ENCODE measurements at places on chromosomes 6 and 20.

GRCh38 chr6:140050101-140050995 lies 675.9 kb upstream of the CITED2 start:
- no peak for DNase-seq

DNA sequence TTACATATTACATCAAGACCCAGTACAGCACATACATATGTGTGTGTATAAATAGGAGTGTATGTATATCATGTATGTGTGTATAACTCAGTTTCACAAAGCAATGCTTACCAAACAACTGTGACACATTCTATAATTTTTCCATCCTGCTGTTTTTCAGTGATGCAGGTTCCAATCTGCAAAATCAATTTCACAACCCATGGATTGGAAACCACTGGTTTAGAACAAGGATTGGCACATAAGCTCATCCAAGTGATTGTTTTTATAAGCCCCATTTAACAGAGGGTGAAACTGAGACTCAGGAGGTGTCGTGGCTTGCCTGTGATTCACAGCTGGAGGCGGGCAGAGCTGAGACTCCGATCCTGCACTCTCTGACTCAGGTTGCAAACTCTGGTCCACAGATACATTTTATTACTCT lies 158.2 kb downstream of the ZMYND8 start:
- no peak for DNase-seq

DNA sequence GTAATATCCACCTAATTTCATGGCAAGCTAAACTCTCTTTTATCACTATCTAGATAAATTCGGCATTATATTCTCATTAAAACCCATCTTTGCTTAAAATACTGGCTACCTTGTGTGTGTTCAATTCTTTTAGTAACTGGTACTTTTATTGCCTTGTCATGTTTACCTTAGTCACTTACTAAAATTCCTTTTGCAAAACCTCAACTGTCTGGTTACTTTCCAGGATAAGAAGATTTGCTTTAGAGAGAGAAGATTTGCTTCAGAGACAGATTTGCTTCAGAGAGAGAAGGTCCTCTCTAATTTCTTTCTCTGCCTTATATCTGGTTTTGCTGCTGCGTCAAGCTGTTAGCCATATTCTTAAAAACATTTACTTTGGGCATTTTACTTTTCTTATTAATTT lies 151.5 kb upstream of the MLIP start:
- no peak for DNase-seq

DNA sequence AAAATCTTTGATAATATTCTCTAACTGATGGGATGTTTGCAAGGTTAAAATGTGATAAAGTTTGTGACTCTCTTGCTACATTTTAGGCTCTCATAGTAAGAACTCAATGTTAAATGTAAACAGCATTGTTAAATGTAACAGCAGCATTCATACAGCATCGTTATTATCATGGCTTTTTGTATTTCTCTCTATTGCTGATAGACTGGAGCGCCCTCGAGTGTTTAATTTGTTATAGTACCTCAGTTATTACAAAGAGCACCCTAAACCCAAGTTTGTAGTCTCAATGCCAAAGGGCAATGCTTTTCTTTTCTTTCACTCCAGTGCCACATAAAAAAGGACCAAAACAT lies 14.9 kb upstream of the TTPAL start:
- DNase-seq, result no peak

DNA sequence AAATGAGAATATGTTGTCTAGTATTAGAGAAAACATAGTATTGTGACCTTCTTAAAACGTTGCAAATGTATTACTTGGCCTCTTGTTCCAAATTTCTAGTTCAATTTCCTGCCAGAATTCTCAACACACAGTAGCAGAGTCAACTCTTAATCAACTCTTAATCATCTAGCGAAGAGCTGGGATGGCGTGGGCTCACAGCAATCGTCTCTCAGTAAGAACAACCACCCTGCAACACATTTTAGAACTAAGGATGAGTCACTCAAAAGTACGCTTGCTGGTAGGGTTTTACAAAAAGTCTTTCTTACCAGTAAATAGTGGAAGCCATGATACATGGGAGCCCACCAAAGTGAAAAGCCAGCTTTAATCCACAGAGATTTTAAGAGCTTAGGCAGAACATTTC lies 24.6 kb downstream of the GPR6 start:
- DNase-seq, result no peak

GRCh38 chr20:622161-622560 lies 12.1 kb upstream of the TCF15 start:
- no peak for DNase-seq

DNA sequence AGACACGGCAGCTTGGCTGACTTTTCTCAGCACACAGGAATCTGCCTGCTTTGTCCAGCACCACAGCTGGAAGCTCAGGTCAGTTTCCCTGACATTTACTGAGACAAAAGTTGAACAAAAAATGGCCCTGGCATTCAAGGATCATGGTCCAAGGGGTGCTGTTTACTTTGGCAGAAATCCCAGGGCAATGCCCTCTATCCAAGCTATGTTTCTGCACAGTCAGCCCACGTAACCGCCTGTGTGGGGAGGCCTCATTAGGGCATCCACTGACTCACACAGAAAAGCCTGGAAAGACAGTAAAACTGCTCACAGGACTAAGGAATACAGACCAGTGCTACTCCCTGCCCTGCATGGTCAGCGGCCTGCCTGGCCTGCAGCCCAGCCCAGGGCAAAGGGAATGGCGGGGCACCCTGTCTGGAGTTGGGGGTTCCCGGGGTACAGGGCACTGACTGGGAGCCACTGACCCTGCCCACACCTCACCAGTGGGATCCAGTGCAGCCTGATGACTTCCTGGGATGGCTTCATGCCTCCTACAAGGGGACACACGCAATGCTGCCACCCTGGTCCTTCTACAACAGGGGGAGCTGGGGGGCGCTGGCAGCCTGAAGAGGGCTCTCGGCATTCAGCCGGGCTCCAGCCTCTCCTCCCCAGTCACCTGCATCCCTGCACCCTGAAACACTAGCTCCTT lies 77.1 kb downstream of the NINL start:
- DNase-seq, result no peak

DNA sequence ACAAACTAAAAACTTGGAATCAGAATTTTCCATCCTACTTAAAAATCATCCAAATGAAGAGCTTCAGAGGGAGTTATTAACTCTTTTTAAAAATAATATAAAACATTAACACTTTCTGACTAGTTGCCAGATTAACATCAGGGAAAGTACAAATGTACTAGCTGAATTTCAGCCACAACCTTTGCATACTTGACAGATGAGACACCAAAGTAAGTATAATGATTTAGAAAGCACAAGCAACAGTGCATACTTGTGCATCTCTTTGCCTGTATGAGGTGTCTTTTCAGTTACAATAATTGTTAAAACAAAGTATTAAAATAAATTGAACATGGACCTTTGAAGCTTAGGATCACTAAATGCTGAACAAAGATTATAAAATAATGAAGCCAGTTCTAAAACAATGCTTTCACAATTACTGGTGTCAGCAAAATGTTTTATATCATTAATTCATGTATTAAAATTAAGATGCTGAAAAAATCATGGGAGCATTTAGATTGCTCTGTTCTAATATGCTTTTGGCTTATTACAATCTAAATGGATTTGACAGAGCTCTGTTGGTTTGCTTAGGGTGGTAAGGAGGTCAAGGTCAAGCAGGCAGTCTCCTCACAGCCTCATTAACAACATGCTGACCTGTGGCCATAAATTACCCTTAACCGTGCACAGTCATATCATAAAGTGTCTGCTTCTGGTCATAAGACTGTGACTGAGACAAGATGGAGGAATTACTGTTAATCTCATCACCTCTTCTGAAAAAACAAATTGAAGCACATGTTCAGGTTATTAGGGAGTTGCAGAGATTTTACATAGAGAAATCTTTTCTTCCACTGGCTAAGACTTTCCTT lies 15.1 kb downstream of the RNF217 start:
- no peak for DNase-seq

GRCh38 chr20:19284400-19285178 lies 72.1 kb downstream of the SLC24A3 start:
- no peak for DNase-seq

DNA sequence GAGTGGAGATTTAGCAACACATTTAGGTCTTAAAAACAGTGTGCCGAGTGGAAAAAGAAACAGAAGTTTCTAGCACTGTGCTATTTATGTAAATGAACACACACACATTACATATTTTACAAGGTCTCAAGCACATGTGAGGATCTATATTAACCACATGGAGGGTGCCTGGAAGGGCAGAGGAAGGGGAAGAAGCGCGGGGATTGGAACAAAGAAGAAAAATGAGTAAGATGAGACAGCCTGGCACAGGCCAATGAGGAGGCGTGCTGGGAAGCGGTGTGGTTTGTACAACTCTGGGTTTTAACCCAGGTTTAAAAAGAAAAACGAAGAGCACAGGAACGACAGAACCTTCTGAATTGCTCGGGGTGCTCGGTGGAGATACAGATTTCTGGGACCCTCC lies 5.7 kb downstream of the KCNG1 start:
- DNase-seq, result no peak

DNA sequence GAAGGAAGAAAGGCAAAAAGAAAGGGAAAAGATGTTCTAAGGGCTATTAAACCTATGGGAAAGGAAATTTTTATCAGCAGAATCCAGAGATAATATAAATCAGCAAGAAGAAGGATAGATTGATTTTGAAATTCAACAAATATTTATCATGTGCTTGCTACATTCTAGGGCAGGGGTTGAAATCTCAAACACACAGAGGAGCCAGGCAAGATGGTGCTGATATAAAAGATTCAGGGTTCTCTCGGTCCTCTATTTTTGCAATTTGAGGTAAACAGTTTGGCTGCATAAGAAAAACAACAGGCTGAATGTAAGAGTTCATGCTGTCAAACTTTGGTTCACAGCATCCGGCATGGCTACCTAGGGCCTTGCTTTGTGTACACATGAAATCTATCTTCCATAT lies 109.6 kb upstream of the BMP2 start:
- DNase-seq, result no peak

GRCh38 chr20:5065166-5065878 lies 54.4 kb downstream of the PCNA start:
- no peak for DNase-seq

- DNase-seq, result no peak
Observed at GRCh38 chr6:24255676-24256075, 102.2 kb downstream of the DCDC2 start.

- no peak for DNase-seq
Observed at GRCh38 chr6:31125162-31125561, 4.9 kb upstream of the CDSN start.

DNA sequence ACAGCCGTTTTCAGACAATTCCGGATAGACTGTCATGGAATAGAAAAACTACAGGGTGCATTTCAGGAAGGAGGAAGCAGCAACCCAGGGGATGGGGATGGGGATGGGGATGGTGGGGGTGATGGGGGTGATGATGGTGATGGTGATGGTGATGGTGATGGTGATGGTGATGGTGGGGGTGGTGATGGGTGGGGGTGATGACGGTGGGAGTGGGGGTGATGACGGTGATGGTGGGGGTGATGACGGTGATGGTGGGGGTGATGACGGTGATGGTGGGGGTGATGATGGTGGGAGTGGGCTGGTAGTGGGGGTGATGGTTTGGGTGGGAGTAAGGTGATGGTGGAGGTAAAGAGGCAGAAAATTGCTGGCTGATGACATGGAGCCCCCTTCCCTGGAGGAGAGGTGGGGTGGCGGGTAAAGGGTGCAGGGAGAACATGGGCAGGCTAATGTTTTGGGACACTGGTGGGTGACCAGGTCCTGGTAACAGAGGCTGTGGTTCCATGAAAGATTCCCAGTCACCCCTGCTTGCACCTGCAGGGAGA lies 17.5 kb downstream of the LAMA5 start:
- no peak for DNase-seq

DNA sequence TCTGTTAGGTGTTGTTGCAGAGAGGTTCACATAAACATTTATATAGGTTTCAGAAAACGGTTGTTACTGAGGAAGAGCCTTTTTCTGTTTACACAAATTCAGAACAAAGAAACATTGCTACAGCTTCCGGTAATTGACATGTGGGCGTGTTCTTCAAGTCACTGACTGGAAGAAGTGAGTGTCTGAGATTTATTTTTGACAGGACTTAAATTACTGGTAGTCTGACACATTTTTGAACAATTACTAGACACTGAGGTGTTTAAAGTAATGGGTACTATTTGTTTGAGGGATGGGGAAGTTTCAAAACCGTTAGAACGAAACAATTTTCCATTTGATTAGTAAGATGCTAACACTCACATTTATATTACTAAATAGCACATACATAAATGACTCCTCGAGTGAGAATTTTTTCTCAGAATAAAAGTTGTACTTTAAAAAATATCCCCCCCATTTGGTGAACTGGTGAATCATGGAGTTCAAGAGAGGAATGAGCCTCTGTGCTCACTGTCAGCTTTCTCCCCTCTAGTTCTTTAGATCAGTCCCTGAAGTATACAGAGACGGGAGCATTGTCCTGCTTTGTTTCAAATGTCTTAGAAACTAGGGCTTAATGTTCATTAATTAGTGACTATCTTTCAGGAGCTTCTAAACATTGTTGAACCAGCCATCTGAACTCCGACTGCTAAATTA lies 98.7 kb downstream of the TSHZ2 start:
- DNase-seq, result no peak

- no peak for DNase-seq
Observed at GRCh38 chr6:137913434-137913833, 46.4 kb downstream of the TNFAIP3 start.

GRCh38 chr20:9616833-9617461 lies 102.6 kb downstream of the LAMP5 start:
- peak; percentile 44 for DNase-seq

DNA sequence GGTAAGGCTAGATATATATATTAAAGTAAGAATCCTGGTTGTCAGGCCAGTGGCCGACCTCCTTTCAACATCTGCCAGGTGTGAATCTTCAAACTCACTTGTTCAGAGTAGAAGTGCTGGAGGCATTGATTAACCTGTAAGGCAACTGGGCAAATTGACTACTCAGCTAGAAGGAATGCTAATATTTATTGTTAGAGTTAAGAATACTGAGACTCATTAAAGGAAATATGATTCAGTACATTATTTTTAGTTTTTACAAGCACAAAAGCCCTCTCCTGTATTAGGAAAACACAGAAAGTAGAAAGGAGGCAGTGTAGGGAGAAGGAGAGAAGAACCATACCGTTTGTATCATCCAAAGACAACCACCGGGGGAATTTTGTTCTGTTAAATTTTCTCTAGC lies 53.5 kb downstream of the RIPOR2 start:
- DNase-seq, result no peak

- no peak for DNase-seq
Observed at GRCh38 chr6:93746892-93747291, 327.5 kb upstream of the EPHA7 start.

DNA sequence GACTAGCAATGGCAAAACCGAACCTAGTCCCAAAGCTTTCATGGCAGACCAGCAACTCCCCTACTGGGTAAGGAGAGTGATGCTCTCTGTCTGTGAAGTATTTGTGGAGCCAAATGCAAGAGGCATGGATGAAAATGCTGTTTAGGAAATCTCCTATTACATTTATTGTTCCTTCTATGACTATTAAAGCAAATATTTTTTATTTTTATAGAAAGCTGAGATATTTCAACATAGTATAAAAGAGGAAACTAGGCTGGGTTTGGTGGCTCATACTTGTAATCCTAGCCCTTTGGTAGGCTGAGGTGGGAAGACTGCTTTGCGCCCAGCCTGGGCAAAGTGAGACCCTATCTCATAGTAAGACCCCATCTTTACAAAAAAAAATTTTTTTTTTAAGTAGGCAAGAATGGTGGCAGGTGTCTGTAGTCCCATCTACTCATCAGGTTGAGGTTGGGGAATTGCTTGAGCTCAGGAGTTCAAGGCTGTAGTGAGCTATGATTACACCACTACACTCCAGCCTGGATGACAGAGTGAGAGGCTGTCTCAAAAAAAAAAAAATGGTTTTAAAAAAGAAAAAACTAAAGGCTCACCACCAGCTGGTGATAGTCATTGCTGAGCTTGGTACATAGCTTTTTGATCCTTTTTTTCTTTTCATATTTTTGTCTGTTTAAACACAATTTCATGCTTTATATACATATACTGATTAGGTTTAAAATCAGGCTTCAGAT lies 11.3 kb downstream of the KDM1B start:
- DNase-seq, result no peak
